ENCODE measurements at places on chromosomes 1 and 21. TPM values are rescaled to one million over a fixed set of nuclear protein-coding genes. Genes with fewer than 3 reads are reported as not detected.
A peak's percentile ranks its signal among the peaks of the same experiment; 100 is the strongest.

GRCh38 chr1:26277261-26277661 lies 2.6 kb upstream of the SH3BGRL3 start:
- no peak for DNase-seq

DNA sequence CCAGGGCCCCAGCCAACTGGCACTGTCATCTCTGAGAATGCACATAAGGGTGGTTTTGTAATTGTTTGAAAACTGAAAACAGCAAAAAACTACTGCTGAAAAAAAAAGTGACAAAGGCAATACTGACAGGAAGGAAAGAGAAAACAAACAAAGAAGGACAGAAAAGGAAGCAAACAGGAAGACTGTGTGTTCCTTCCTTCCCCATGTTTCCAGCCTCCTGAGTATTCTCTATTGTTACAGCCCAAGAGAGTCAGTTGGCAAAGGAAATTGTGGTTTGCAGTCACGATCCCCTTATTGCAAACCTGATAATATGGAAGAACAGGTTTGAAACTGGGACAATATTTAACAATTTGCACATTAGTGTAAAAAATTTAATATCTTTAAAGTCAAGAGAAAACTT lies 1177.6 kb downstream of the PLA2G4A start:
- DNase-seq = peak; percentile 19

DNA sequence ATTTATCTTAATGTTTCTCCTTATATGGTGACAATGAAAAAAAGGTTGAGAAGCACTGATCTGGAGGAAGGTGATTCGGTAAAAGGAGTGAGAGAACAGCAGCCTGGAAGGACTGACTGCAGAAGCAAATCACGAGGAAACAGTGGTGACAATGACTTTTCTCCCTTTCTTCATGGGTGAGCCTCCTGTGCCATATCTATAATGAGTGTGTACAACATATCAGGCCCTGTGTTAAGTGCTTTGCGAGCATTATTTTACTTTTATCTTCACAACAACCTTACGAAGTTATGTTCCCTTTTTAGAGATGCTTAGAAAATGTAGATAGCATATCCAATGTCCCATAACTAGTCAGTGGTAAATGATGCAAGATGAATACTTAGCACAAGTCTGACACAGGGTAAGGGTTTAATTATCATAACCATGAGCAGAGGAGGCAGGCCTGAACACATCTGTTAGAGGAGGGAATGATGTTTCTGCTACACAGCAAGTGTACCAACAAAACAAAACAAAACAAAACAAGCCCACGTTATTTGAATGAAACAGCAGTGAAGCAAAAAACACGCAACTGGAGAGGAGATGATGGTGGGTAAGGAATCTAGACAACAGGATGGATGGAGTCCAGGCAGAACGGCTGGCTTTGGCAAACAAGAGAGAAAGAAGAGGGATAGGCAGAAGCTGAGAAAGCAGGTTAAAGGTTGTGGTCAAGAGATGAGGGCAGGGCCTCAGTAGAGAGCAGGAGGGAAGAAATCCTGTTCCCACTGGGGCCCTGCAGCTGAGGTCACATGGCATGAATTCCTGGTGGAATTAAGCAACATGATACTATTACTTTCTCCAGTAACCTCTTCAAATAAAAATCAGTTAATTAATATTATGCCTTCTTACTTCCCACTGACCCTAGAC lies 29.6 kb downstream of the GNG12 start:
- DNase-seq = peak; percentile 29

- no peak for DNase-seq
Measured at GRCh38 chr1:37931102-37931360, 15.8 kb downstream of the INPP5B start.

DNA sequence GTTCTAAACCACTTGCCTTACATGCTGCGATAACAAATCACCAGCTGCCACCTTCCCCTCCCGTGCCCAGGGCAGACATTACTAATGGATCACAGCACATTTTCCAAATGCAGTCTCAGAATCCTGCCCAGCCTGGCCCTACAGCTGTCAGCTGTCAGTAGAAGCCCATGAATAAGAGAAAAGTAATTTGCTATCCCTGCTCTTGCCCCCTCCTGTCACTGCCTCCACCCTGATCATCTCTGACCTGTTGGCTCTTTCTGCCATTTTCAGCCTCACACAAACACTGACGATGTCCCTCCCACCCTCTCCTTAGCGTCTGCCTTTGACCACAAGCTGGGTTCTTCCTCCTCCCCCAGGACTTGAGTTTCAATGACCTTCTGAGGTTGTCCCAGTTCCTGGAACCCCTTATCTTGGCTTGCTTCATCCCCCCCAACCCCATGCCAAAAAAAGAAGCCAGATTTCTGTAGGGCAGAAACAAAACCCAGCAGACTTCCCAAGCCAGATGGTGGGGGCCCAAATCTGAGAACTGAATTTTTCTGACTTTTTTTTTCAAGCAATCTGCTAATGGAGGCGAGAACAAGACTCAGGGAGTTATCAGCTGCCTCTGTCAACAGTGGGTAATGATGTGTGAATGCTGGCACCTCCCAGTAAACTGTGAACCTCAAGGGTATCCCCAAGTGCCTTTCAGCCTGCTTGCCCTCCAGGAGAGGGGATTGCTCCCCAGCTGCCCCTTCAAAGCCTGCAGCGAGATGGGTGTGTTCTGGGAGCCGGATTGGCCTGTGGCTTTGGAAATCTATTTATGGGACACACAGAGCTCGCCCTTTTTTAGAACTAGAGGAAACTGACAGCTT lies 216.5 kb upstream of the VAMP3 start:
- DNase-seq = peak; percentile 90

- DNase-seq = no peak
Measured at GRCh38 chr1:177883581-177883980, 86.3 kb downstream of the SEC16B start.

DNA sequence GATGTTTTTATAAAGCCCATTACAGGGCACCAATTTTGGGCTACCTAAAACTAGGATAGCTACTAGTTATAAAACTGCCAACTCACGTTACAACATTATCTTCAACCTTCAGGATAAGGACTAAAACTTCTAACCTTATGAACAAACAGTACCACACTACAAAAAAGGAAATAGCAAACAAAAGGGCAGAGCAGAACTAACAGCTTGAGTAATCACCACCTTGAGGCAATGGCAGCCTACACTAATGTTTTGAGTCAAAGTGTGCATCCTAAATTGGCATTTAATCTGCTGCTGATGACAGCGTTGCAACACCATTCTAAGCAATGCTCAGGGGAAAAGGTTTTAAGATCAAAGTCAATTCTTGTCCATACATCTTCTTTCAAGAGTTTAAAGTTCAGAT lies 27.2 kb downstream of the PTP4A2 start:
- no peak for DNase-seq

- DNase-seq = no peak
Measured at GRCh38 chr1:45002650-45003645, 8.2 kb downstream of the HECTD3 start.

- DNase-seq = no peak
Measured at GRCh38 chr1:229106526-229107125, 164.3 kb upstream of the RAB4A start.

GRCh38 chr1:191969290-191969689 lies 189.0 kb upstream of the RGS18 start:
- no peak for DNase-seq

DNA sequence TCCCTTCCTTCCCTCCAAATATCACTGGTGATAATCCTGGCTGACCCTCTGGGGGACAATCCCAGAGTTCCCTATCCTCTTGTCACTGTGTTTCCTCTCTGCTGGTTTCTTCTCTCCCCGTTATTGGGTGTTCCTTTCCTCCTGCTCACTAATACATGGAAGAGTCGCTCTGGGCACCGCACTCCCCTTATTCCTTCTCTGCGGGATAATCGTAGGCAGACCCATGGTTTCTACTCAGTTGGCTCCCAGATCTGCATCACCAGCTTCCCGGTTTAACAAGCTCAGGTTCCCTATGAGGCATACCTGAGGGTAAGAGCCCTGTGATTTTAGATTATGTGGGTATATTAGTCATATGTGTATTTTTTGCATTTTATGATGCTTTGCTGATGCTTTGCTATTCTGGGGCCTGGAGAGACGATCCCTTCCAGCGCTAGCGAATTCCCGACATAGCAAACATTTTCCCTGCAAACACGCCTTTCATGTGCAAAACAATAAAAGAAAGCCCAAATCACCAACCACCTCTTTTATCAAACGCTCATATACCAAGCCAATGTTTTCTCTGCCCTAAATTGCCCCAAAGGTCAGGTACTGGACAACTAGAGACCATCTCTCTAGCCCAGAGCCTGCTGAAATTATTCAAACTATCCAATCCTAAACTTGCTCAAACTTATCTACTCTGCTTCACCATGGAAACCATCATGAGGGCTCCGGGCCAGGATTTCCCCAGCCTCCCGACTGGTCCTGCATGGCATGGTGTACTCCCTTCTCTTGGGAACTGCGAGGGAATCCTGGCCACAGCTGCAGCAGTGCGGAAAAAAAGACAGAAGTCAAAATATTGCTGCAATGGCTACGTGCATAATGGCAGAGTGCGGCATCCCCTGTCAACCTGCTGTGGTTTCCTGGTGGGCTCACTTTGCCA lies 84.2 kb downstream of the PCP4 start:
- no peak for DNase-seq

DNA sequence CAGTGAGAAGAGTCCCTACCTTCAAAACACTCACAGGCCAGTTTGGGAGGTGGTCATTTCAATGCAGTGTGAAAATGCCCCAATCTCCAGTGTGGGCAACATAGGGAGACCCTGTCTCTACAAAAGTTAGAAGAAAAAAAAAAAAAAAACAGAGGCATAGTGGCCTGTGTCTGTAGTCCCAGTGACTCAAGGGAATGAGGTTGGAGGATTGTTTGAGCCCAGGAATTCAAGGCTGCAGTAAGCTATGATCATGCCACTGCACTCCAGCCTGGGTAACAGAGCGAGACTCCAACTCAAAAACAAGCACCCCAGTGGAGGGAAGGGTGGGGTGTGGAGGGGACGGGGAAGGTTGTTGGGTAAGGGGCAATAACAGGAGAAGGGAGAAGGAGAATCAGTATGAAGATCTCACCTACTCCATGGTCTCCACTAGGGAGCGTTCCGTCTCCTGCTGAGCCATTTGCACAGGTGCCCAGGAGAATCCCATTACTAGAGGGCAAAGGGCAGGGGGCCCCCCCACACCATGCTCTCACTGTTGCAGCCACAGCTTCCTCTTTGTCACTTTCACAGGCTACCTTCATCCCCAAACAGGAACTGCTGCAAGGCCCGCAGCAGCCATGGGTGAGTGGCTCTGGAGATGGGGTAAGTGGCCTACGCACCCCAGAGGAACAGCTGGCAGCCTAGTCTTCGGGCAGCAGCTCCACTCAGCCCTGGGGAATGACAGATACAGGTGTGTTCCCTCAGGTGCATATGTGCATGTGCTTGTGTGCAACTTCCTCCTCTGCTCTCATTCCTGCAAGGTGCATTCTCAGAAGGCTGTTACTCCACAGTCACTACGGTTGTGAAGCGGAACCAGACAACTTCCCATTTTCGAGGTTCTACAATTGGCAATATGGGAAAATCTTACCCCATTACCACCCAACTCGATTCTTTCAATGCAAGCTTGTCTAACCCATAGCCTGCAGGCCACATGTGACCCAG lies 87.9 kb upstream of the LYST start:
- peak; percentile 4 for DNase-seq

- DNase-seq = no peak
Measured at GRCh38 chr21:31346256-31346821, 2.3 kb upstream of the TIAM1 start.

- DNase-seq = no peak
Measured at GRCh38 chr1:228280961-228281591, 73.2 kb downstream of the OBSCN start.

- DNase-seq = no peak
Measured at GRCh38 chr1:204834336-204834735, 36.3 kb upstream of the NFASC start.

GRCh38 chr1:234925440-234926263 lies 203.0 kb downstream of the TOMM20 start:
- DNase-seq = peak; percentile 98

DNA sequence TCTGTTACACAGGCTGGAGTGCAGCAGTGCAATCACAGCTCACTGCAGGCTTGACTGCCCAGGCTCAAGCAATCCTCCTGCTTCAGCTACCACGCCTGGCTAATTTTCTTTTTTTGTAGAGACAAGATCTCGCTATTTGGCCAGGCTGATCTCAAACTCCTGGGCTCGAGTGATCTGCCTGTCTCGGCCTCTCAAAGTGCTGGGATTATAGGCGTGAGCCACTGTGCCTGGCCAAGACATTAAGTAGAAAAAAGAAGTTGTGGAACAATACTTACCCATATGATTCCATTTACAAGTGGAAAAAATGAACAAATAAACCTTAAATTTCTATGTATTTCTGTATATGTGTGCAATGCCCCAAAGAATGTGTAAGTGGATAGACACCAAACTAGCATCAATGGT lies 30.3 kb upstream of the ID3 start:
- DNase-seq = no peak

DNA sequence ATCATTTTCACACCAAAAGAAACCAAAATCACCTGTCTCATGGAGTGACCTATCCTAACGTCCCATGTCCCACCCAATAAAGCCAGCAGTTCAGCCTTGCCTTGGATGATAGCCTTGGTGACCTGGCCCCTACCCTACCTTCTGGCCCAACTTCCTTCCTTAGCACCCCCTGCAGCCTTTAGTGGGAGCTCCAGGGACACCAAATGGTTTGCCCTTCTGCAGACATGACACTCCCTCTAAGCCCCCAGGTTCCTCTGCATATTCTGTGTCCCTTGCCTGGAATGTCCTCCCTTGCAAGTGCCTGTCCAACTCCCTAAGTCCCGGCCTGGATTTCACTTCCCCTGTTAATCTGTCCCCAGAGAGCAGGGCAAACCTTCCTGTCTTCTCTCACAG lies 2.2 kb downstream of the SLFNL1 start:
- DNase-seq = no peak

GRCh38 chr1:117512728-117513321 lies 93.0 kb upstream of the TENT5C start:
- DNase-seq = peak; percentile 19

GRCh38 chr1:70436622-70437251 lies 25.7 kb downstream of the CTH start:
- DNase-seq = peak; percentile 11

- DNase-seq = no peak
Measured at GRCh38 chr1:38852780-38853179, 6.8 kb downstream of the RRAGC start.

- DNase-seq = peak; percentile 39
Measured at GRCh38 chr1:210981490-210981889, 152.5 kb downstream of the KCNH1 start.

GRCh38 chr1:38361566-38361965 lies 315.0 kb upstream of the POU3F1 start:
- DNase-seq = no peak

Gene EFNA3
- total RNA-seq = 1.7 TPM

Gene CD247
- total RNA-seq = not detected

Gene FAM72A
- total RNA-seq = 6.2 TPM
